Inflammatory macrophage treated with lipopolysaccharide for 4 hours (primary cell): ENCODE measurements at places on chromosomes 4 and X.

DNA sequence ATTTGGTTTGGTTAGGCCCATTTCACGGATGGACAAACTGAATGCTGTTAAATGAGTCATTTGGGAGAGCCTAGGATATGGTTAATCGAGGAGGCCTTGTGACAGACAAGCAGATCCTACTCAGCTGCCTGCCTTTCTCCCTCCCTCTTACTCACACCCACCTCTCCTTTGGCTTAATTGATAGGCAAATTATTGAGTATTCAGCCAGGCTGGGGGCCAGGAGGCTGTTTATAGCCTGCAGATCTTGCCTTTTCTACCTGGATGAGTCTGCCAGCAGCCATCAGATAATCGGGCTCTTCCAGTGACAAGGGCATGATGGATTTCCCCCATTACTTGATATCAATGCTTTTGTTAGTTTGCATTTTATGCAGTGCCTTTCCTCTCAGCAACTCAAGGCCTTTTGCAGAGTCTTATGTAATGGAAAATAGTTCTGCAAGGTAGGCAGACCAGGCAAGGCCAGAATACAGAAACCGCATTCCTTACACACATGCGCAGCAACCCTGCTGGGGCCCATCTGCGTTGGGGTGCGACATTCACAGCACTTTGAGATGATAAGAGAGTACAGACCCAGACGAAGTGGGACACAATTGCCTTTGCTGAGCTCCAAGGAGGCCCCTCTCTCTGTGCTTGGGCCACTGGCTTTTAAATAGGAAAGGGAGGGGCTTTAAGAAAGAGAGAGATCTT, 96.2 kb upstream of the ATP6AP2 start:
- DNase-seq, result no peak

DNA sequence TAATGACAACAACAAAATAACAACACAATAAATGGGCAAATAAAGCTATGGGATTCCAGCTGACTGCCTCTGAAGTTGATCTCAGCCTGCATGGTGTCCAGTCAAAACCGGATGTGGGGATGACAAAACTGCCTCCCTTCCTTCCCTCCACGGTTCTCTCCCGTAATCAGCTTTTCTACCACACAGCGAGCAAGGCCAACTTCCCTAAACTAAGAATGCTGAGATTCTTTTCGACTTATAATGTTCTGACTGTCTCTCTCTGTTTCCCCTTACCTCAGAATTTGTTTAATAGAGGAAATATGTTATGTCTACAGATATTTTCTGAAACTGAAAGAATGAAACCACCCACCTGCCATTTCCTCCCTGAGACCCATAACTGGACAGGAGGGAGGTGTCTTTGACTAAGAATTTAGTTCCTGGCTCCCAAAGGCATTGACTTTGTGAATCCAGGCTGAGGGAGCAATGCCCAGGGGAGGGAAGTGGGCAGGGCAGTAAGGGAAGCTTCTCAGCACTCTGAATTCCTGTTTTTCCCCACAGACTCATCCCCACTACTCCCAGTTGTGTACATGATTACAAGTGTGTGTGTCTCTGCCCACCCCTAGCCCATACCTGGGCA, 1.0 kb upstream of the TLR1 start:
- DNase-seq, result peak; percentile 96

DNA sequence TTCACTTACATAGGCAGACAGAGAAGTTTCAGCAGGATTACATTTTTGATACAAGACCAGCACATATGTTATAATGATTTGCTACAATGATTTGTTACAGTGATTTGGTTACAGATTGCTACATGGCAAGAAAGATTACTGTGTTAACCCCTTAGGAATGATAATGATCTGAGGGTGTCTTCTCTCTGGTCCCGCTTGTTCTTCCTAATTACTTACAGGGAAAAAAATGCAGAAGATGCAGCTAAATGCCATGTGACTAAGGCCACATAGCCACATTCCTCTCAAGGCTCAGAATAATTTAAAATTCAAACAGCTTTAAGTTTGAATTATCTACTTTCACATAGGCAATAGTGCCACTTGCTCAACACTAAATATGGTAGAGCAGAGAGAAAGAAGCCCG, 9.7 kb upstream of the LAP3 start:
- DNase-seq, result no peak

GRCh38 chr4:25031077-25031621, 403 bp upstream of the LGI2 start:
- no peak for DNase-seq

- no peak for DNase-seq
Observed at GRCh38 chr4:40256817-40257216, 60.0 kb downstream of the RHOH start.

DNA sequence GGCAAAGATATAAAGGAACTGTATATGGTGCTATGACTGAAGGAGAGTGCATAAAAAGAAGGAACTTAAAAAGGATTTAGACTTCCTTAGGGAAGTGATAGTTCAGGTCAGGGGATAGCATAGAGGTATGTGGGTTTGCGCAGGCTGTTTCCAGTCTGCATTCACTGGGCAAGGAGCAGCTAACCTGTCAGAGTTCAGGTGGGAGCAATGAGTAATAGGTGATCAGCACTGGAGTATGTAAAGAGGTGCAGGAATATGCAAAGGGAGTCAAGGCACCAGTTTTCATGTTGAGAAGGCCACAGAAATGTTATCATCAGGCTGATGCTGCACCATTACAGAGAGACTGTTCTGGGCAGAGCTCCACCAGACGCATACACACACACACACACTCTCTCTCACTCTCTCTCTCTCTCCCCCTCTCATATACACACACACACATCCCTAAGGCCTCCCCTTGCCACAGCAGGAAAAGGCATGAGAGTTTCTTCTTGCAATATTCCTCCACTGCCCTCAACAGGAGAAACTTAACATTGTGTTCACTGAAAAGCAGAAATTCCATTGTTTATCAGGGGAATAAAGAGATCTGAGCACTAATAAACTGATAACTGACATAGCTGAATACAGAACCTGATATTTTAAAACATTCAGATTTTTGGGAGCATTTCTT, 256.4 kb upstream of the GRID2 start:
- no peak for DNase-seq

DNA sequence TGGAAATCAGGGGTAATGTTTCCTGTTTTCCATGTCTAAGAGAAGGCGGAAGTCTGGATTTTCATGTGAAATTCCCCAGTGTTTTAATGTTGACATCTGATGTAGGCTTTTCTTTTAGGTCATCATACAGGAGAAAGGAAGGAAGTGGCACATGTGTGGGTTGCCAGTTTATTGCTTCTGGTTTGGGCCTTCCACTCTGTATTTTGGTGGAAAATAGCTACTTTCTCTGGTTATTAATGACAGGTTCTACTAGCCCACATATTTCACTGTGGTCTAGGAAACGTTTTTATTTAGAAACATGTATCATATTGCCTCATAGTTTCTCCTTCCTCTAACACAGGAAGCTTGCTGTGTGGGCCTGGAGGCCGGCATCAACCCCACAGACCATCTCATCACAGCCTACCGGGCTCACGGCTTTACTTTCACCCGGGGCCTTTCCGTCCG, 7.2 kb downstream of the PDHA1 start:
- peak; percentile 75 for DNase-seq

- peak; percentile 81 for DNase-seq
Observed at GRCh38 chr4:106583567-106583966, 215.0 kb upstream of the GIMD1 start.

GRCh38 chrX:56817179-56817578, 88.1 kb downstream of the NBDY start:
- peak; percentile 47 for DNase-seq

GRCh38 chrX:9604111-9604907, 139.5 kb downstream of the TBL1X start:
- DNase-seq, result no peak

GRCh38 chrX:21151051-21151450, 223.2 kb upstream of the CNKSR2 start:
- DNase-seq, result no peak

GRCh38 chrX:84186603-84187532, 1.1 kb downstream of the RPS6KA6 start:
- no peak for DNase-seq

GRCh38 chrX:53265771-53266574, 15.4 kb downstream of the IQSEC2 start:
- peak; percentile 74 for DNase-seq

DNA sequence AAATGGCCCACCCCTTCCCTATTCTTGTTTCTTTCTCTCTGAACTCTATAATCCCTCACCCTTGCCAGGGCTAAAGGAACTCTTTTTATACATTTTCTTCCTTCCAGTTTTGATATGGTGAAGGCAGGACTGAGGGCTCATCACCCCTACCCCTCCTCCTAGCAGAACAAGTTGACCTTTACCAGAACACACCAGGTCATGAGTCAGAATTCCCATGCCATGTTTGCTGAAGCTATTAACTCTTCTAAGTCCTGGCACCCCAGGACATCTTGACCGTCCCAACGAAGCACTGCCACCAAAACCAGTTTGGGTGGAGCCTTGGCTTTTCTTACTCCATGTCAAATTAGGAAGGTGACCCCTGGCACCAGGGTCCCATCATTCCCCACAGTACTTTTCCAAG, 57.5 kb upstream of the DYNLT3 start:
- DNase-seq, result no peak

DNA sequence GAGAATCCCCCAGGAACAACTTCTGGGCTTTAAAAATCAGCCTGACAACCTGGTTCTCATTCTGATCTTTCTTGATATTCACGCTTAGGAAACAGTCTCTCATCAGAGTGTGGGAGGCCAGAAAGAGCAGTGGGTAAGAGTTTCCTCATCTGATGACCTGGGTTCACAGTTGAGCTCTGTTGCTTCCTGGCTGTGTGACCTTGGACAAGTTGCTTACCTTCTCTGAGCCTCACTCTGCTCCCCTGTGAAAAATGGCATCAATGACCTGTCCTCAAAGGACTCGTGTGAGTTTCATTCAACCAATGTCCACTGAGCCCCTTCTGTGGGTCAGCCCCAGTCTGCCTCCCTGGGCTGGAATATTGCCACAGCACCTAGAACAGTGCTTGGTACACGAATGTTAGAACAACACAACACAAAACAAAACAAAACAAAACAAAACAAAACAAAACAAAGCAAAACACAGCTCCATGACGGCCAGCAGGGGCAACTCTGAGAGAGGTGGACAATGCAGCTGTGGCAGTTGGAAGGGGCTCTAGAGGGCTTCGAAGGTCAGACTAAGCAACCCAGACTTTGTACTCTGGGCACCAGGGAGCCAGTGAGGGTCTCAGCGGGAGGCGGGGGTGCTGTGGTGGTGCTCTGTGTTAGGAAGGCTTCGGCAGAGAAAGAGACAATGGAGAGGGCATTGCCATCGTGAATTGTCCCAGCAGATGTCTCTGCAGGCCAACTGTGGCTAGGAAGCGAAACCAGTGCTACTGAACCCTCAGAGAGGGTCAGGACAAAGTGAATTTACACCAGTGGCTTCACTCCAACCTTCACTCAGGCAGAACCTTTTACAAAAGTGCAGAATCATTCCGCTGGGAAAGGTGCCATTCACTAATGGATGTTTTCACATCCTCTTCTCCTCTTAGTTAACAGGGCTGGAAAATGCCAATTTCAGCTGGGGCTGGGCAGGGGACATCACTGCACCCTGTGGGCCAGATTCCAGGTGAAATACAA, 14.3 kb upstream of the C4orf50 start:
- no peak for DNase-seq

DNA sequence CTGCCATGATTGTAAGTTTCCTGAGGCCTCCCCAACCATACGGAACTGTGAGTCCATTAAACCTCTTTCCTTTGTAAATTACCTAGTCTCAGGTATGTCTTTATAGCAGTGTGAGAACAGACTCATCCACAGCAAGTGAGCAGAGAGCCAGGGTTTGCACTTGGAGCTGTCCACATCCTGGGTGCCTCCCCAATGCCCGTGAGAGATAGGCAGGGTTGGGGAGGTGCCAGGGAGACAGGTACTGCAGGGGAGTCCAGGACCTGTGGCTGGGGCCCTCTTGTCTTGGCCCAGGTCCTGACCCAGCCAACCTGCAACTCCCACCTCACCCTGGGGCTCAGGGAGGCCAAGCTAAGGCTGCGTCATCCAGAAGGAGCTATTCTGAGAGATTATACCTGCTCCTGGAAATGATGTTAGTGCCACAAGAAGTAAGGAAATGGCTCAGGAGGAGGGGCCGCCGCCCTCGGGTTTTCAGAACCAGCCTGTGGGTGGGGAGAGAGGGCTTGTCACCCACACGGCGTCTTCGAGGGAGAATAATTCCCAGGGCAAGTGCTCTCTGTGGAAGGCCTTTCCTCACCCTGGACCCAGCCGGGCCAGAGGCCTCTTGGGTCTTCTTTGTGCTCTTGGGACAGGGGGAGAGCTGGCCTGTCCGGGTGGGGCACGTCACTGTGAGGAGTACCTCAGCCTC, 66.5 kb downstream of the ADRA2C start:
- DNase-seq, result no peak

GRCh38 chrX:65034668-65035445, 58.6 kb upstream of the ZC4H2 start:
- peak; percentile 51 for DNase-seq

DNA sequence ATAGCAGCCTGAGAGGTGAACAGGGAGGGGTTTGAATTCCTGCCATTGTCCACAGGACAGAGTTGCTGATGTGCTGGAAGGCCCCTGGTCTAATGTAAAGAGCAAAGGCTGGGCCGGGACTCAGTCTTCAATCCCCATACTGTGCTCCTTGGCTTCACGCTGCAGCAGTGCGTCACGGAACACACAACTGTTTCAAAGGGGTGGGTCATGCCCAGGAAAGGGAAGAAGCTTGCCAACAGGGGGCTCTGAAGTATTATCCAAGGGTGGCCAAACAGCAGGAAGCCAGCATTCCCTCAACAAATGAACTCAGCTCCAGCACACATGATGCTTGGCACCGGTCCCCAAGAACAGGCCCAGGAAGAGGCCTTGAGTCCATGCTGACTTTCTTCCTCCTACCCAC, 122.5 kb downstream of the NFKB1 start:
- DNase-seq, result no peak
